ENCODE measurements at places on chromosomes 4 and X.

DNA sequence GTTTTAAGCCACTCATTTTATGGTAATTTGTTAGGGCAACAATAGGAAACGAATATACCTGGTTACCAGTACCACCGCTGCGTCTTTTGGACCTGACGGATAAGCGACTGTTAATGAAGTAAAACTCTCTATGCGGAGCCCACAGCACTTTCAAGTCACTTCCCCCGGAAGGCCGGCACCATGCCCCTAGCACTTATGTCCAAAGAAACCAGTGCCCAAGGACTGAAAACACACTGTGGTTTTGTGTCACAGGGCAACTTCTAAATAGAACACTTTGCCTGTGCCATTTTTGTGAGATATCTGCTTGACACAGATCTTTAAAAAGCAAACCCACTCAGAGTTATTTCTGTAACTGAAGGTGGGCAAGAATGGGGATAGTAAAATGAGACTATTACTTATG lies 22.7 kb downstream of the SH3KBP1 start:
- DNase-seq, result no peak

DNA sequence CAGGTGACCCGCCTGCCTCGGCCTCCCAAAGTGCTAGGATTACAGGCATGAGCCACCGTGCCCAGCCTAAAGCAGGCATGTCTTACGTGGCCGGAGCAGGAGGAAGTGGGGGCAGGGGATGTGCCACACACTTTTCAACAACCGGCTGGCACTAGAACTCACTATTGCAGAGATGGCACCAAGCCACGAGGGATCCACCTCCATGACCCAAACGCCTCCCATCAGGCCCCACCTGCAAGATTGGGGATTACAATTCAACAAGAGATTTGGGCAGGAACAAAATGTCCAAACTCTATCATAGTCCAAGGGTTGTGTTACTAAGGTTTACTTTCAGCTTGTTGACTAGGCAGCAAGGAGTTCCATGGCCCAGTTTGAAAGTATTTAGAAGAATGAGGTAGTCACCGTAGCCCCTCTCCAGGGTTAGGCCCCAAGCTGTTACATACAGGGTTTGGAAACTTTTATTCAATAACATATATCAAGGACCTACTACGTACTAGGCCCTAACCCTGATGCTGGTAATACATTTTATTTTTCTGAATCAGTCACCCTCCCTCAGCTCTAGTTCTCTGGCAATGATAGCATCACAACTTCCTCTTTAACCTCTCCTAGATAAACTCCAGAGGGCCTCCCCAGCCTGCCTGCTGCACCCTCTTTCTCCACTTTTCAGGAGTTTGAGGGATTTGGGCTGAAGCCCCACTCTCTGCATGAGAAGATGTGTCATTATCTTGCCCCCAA lies 18.0 kb upstream of the TBC1D14 start:
- DNase-seq, result no peak

DNA sequence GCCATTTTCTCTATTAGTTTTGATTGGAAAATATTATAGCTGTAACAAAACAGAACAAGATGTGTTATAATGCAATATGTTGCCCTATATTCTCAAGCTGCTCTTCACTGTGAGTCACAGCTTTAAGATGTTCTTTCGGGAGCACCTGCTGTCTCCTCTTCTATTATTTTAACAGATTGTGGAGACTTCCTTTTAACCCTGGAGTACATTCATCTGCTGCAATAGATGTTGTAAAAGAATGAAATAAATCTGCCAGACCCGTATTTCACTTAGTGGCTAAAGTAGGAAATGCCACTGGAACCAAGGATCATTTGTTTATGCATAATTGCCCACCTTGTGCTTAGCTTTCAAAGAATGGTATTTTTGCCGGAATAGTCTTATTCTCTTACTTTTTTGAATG lies 11.1 kb downstream of the LSM6 start:
- no peak for DNase-seq

GRCh38 chrX:152405561-152405960 lies 45.6 kb downstream of the GABRA3 start:
- no peak for DNase-seq

DNA sequence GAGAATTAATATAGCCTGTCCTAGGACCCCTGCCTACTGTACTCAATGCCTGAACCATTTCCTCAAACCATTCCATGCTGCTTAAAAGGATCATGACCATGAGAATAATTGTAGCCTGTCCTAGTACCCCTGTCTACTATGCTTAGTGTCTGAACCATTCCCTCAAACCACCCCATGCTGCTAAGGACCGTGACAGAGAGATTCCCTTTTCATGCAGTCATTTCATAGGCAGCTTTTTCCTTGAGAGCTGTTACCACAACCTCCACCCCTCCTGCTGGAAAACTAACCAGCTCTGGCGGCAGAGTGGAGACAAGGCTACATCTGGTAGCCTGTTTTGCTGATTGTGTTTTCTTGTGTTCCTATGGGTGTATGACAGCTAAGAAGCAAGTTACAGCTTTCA lies 174.9 kb upstream of the SMARCAD1 start:
- no peak for DNase-seq

DNA sequence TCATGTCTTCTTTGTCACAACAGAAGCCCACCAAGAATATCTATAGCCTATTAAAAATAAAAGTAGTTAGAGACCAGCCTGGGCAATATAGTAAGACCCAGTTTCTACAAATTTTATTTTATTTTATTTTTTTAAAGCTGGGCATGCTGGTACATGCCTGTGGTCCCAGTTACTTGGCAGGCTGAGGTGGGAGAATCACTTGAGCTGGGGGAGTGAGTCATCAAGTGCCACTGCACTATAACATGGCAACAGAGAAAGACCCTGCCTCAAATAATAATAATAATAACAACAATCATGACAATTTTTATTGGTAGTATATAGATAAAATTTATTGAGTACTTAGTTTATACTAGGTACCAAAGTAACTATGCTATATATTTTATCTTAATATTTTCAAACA lies 93.0 kb upstream of the NPFFR2 start:
- no peak for DNase-seq

- peak; percentile 23 for DNase-seq
Measured at GRCh38 chr4:169098532-169098931, 88.5 kb upstream of the CBR4 start.

DNA sequence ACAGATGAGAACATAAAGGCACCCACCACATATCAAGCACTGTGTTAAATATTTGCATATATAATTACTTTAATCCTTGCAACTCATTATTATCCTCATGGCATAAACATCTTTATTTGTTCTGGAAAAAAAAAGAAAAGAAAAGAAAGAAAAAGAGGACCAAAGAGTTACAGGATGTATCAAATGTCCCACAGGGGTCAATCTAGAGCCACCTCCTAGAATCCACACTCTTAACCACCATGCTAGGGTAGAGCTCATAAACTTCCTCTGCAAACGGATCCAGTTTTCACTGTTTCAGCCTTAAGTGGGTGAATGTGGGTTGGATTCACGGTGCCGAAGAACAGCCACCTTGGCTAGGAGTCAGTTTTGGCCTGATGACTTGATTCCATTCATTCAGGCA lies 171.1 kb upstream of the PPARGC1A start:
- no peak for DNase-seq
